Fibroblast of villous mesenchyme (primary cell): ENCODE measurements at places on chromosomes 6 and 20.

DNA sequence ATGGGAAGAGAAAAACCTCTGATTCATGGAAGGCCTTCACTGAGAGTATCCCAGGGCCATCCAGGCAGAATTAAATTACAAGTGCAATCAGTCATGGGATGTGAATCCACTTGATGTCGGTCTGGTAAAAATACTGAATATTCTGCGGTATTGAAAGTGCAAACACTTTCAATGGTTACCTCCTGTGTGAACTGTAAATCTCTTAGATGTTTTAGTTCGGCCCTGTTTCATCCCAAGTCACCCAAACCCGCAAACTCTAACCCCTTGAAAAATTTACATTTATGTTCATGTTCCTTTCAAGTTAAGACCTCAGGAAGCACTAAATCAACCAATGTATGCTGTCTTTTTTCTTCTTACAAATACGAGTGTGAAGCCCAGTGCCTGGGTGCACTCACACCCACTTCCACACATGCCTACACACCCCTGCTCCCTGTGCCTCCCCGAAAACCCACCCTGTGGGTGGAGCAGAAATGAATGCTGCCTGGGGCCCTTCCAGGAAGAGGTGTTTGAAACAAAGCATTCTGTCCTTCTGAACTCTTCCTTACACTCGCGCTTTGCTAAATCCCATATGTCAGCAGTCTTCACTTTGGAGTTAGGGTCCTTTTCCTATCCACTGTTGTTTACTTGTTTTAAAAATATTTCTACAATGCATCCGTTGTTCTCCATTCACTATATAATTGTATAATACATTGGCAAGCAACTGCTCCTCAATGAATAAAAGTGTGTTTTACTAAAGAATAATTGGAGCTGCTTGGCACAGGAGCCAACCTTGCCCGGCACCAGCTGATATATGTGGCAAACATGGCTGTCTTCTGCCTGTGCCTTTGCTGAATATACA lies 62.7 kb downstream of the FYN start:
- DNase-seq: no peak

GRCh38 chr6:516213-516612 lies 124.7 kb downstream of the IRF4 start:
- no peak for DNase-seq

DNA sequence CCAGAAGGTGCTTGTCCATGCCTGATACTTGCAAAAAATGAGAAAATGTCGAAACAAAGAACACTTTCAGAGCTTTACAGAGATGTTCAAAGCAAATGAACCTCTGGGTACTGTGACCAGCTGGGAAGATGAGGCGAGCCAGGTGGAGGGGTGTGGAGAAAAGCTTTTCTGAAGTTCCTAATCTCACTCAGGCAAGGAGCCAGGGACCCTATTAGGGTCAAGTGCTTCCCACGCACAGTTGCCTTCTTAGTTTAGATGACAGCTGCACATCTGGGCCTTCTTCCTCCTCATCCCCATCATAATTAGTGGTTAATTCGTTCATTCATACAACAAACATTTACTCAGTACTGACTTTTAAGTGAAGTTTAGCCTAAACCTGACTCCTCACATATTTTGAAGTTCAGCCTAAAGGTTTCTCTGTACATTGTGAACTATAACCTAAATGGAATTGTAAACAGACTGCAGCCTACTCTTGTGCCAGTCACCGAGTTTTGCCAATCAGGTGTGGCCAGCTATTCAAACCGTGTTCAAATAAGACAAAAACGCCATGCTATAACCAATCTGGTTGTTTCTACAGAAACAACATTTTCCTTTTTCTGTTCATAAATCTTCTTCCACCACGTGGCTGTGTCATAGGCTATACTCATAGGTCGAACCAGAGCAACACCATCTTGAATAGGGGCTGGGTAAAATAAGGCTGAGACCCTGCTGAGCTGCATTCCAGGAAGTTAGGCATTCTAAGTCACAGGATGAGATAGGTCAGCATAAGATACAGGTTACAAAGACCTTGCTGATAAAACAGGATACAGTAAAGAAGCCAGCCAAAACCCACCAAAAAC lies 19.3 kb upstream of the AHCY start:
- DNase-seq: no peak

GRCh38 chr6:56759521-56759920 lies 116.8 kb upstream of the DST start:
- no peak for DNase-seq
